ENCODE measurements at places on chromosomes 6 and 20.
A peak's percentile ranks its signal among the peaks of the same experiment; 100 is the strongest.

- DNase-seq = no peak
Measured at GRCh38 chr6:79605968-79606764, 25.0 kb upstream of the SH3BGRL2 start.

DNA sequence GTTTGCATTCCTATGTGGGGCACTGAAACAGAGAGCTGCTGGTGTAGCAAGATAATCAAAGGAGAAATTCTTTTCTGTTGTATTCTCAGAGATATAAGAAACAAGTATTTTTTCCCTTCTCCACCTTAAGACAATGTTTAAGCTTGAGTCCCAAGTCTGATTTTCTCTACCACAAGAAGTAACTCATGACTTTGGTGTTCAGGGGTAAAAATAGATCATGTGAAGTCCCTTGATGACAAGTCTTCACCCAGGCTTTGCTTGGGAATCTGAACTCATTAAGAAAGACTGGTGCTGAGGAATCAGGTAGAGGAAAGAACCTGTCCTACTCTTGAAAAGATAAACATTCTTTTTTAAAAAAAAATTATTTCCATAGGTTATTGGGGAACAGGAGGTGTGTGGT is 205.6 kb downstream of the ALDH8A1 start:
- DNase-seq = no peak

GRCh38 chr20:39960522-39961428 is 728.3 kb downstream of the MAFB start:
- DNase-seq = no peak

GRCh38 chr6:44504301-44504791 is 116.8 kb downstream of the CDC5L start:
- DNase-seq = no peak

DNA sequence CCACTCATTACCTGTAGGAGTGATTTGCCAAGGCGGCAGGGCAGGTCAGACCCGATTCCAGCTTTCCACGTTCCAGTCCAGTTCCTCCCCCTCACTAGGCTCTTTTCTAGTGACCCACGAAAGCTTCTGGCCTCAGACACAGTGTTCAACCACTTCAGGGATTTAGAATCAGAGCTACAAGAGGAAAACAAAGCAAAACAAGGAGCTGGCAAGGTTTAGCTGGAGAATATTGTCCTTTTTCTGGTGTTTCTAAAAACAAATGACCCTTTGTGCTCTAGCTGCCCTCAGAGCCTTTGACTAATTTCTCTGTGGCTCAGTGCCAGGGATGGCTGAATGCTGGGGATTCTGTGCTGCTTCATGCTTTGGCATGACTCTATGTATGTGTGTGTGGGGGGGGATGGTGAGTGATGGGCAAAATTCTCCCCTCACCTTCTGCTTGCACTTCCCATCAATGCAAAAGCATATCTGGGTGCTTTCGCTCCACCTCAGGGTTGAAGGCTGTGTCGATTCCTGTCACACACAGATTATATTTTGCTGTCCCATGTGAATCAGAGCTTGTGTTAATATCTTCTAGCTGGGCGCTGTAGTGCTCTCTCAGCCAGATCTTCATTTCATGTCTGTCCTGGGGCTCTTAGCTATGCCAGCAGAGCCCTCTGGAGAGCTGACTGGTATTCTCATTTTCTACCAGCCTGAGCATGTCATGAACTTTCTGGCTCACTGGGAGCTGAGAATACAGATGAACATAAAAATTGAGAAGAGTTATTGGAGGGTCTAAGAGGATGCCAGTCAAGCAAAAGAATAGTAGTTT is 19.3 kb upstream of the NEDD9 start:
- DNase-seq = no peak

DNA sequence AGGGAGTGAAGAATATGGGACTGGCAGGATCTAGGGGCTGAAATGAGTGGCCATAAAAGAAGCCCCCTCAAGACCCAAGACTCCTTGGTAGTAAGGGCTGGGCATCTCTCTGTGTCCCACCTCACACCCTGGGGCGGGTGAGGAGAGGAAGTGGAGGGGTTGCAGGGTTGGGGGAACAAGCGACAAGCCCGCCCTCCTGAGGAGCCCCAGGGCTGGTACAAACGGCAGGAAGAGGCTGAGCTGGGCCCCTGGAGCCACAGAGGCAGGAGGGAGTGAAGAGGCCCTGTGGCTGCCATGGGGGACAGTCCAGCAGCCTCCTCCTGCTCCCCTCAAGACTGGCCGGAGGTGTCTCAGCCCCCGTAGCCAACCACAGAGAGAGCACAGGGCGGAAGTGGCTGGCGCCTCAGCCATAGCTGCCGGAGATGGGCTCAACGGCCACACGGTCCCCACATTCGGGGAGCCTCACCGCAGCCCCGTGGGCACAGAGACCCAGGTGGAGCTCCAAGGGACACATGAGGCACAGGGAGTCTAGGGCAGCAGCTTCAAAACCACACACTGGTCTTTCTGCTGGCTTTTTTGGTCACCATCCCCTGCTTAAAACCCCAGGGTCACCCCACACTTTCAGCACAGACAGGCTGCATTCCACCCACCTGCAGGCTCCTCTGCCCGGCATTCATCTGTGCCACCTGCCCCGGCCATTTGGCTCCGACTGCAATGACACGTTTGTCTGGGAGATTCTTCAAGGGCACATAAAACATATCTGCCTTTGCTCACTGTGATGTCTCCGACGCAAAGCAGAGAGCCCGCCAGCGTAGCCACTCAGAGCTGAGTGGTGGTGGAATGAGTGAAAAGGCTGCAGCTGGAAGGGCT is 524 bp downstream of the C20orf203 start:
- DNase-seq = peak; percentile 11

DNA sequence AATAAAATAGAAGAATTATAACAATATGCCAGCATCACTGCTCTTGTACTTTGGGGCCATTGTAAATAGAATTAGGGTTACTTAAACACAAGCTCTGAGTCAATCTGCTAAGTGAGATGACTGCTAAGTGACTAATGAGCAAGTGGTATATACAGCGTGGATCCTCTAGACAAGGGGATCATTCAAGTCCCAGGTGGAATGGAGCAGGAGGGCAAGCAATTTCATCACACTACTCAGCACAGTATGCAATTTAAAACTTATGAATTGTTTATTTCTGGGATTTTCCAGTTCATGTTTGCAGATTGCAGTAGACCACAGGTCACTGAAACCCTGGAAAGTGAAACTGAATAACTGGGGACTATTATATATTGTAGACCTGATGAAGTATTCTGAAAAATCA is 235.3 kb downstream of the BTBD3 start:
- DNase-seq = no peak

- DNase-seq = no peak
Measured at GRCh38 chr6:7675353-7675945, 50.5 kb upstream of the BMP6 start.

DNA sequence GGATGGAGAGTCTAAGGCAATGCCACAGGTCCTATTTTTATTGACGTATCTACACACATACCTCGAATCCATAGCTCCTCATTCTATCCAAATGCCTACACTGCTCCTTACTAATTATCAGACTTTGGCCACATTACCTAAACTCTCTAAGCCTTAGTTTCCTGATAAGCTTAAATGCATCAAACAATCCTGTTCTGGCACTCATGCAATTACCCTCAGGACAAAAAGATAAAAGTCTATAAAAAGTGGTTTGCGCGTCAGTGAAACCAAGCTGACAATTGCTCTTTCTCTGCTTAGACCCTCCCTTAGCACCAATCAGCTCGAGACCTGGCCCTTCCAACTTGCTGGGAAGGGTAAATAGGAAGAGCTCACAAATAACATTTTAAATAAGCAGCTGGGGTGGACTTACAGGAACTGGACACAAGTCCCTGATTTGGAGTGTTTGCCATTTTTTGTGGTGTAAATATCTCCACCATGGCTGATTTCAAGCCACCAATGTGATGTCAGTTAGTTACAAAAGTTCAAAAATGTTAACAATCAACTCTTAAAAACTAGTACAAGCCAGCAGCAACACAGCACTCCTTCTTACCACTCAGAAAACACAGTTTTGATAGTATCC is 7.2 kb upstream of the PLEKHG1 start:
- DNase-seq = no peak

- DNase-seq = peak; percentile 43
Measured at GRCh38 chr6:26097268-26097875, 10.1 kb downstream of the HFE start.

GRCh38 chr6:35439308-35439707 is 12.8 kb upstream of the FANCE start:
- DNase-seq = no peak

- DNase-seq = no peak
Measured at GRCh38 chr20:39242614-39243013, 280.5 kb downstream of the DHX35 start.

DNA sequence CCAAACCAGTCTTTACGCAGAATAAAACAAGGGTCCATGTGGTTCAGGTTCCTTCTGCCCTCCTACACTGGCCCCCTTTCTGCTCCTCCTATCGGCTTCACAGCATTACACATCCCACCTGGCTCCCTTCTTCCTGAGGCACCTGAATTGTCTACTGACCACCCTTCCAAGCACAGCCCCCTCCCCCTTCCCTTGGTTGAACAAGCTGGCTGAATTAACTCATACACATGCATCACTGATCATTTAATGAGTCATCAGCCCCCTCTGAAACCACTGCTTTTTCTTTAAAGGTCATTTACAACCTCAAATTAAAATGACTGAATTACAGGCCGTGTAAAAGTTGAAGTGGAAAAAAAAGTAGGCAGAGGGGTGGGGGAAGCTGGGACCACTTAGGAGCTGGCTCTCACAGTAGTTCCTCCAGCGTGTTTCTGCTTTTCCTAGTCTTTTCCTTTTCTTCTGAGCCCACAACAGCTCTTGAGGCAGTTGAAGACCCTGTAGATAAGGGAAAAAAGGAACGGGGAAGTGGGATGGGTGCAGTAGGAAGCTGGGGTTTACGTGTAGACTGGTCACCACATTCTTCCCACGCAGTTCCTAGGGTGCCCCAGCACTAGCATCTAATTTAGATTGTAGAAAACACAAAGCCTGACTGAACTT is 67.6 kb downstream of the FYN start:
- DNase-seq = peak; percentile 42

DNA sequence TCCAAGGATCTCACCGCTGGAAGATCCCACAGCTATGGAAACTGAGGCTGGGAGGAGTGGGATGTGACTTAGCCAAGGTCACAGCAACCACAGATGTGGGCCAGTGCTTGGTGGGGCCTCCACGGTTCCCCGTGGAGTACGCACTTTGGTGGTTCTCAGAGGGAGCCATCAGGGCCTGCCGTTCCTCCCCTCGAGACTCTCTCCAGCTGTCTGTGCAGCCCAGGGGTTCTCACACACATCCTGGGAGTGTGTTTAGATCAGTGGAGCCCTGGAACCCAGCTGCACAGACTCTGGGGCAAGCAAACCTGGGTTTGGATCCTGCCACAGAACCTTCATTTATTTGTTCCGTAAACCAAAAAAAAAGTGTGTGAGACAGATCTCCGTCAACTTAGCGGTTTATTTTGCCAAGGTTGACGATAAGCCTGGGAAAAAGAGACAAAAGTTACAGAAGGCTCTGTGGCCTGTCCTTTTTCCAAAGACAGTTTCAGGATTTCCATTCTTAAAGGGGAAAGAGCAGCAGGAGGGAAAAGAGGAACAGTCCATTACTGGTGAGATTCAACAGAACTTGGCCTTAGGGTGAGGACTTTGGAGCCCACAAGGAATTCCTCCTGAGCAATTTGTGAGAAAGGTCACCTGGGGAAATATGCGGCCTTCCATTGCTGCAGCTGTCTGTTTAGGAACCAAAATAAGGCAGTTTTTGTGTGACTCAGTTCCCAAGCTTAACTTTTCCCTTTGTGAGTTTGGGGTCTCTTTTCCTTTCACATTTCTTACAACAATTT is 13.6 kb upstream of the MYMX start:
- no peak for DNase-seq

DNA sequence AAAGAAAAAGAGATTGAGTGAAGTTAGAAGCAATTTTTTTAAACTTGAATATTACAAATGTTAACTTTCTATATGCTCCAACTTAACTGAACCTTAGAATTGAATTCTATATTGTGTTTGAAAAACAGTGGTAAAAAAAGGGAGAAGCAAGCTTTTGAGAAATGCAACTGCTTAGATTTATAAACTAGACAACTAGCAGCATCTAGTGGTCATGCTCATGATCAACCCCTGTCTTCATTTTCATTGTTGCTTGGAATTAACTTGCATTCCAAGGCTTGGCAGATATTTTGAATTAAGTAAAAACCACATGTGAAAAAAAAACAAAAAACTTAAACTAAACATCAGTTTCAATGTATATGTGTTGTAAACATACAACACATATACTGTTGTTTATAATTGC is 113.1 kb downstream of the C6orf58 start:
- DNase-seq = no peak

DNA sequence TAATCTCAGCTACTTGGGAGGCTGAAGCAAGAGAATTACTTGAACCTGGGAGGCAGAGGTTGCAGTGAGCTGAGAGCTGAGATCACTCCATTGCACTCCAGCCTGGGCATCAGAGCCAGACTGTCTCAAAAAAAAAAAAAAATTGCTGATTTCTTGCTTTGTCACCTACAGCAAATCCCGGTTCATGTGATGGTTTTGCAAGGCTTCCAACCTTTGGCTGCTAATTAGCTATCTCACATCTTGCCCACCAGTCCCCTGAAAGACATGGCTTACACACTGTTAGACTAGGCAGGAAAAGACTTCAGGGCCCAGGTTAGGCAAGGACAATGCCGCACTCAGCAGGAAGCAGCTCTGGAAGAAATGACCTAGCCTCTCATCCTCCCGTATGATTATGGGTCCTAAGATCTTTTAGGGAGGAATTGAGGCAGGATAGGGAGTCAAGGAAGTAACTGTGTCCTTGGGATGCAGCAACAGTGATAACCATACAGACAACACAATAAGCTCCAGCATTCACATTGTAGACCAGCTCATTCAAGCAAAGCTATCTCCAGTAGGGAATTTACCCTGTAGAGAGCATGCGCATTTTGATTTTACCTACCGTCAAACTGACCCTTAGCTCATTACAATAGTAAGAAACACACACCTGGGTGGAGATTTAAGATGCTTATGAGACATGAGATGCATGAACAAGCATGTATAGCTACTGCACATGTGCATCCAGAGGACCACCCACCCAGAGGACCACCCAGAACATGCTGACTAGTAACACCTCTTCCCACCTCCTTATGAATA is 40.5 kb upstream of the POU5F1 start:
- no peak for DNase-seq

DNA sequence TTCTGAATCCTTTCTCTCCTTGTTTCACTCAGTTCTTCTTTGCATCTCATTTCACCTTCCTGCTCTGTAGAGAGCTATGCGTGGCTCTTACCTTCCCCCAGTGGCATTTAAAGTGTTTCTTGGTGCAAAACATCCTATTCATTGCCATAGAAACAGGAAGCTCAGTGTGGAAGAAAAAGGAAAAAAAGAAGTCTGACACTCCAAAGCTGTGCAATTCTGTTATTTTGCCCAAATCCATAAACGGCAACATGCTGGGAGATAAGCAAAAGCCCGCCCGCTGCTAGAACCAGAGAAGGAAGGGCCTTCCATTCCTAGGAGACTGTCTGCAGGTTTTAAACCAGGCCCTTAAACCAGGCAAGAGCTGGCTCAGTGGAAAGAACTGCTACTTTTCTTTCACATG is 247.1 kb downstream of the HIVEP2 start:
- no peak for DNase-seq

GRCh38 chr6:165106261-165106660 is 203.1 kb downstream of the C6orf118 start:
- DNase-seq = no peak

GRCh38 chr6:125584468-125584939 is 164.9 kb upstream of the HEY2 start:
- DNase-seq = no peak
